ENCODE measurements at places on chromosomes 16 and 17.
A peak's percentile ranks its signal among the peaks of the same experiment; 100 is the strongest.

GRCh38 chr16:66616592-66616991, 12.1 kb downstream of the CMTM3 start:
- no peak for DNase-seq

DNA sequence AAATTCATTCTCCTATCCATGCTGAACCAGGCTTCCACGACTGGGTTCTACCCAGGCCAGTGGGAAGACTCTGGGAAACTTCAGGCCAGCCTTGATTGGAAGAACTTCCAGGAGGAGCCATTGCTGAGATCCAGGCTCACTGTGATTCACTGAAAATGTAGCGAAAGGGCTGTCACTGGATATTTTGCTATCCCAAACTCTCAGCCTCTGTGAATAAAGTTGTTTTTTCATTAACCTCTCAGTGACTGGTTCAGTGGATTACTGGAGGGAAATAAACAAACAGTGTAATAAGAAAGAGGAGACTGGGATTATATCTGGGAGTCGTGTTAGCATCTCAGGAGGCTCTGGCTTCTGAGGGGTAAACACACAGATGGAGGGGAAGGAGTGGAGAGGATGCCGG, 3.1 kb downstream of the FOXL1 start:
- DNase-seq, result no peak

DNA sequence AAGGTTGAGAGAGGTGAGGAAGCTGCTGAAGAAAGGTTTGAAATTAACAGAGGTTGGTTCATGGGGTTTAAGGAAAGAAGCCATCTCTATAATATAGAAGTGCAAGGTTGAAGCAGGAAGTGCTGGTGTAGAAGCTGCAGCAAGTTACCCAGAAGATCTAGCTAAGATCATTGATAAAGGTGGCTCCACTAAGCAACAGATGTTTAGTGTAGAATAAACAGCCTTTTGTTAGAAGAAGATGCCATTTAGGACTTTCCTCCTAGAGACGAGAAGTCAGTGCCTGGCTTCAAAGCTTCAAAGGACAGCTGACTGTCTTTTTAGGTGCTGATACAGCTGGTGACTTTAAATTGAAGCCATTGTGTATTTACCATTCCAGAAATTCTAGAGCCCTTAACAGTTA, 29.3 kb downstream of the GOSR1 start:
- no peak for DNase-seq

DNA sequence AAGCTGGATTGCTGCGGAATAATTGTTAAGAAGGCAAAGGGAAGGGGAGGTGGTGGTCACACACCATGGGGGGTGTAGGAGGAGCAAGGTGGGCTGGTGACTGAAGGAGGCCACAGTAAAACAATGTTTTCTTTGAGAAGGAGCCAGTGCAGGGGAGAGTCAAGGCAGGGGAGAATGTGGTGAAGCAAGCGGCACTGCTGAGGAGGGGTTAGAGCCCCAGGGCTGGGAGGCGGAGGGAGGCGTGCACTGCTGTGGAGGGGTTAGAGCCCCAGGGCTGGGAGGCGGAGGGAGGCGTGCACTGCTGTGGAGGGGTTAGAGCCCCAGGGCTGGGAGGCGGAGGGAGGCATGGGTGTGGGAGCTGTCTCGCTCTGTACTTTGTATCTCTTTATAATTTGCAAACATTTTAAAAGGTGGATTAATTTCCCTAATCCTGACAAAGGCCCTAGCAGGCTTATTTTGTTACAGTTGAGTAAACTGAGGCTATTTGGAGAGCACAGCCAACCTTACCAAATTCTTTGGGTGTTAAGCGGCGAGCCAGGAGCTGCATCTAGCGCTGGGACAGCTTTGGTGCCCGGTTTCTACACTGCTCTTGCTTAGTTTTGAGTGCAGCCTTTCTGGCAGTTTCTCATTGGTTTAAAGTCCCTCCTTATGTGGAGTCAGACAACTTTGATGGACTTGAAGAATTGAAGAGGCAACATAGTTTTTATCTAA, 20.9 kb downstream of the RPTOR start:
- DNase-seq, result no peak

DNA sequence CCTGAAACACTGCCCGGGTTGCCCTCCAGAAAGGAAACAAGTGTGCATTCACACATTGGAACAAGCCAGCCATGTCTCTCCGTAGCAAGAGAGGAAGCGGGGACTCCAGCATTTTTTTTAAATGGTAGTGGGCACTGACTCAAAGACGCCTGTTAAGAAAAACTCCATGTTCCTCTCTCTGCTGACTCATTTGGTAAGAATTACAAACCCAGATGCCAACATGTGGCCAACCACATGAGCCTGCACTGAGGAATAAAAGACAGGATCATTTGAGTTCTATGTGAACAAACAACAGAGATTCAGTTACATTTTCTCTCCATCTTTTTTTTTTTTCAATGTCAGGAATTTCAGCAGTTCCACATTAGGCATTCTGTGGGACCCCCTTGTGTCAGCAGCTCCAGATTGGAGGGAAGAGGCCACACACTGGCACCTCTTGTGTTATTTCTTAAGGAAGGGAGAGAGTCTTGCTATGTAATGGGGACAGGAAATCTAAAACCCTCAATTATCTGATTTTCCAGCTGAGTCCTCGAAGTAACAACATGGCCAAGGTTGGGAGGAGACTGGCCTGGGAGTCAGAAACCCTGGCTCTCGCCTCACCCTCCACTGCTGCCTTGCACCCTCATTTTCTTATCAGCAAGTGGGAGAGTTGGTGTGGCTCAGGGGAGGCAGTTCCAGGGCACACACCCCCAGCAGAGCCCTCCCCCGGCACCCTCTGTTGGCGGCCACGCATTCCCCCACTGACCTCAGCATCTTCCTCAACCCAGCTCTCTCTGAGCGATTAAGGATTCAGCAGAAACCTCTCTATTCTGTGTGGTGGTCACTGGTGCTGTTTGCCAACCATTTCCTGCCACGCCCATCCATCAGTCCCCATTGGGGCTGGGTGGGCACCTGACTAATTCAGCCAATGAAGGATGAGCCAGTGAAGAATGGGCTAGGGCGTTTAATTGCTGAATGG, 173.0 kb downstream of the FOXL1 start:
- DNase-seq, result no peak

GRCh38 chr16:85246473-85246872, 134.2 kb upstream of the CIBAR2 start:
- DNase-seq, result no peak

- DNase-seq, result no peak
Measured at GRCh38 chr17:63685041-63685440, 14.9 kb downstream of the LIMD2 start.

DNA sequence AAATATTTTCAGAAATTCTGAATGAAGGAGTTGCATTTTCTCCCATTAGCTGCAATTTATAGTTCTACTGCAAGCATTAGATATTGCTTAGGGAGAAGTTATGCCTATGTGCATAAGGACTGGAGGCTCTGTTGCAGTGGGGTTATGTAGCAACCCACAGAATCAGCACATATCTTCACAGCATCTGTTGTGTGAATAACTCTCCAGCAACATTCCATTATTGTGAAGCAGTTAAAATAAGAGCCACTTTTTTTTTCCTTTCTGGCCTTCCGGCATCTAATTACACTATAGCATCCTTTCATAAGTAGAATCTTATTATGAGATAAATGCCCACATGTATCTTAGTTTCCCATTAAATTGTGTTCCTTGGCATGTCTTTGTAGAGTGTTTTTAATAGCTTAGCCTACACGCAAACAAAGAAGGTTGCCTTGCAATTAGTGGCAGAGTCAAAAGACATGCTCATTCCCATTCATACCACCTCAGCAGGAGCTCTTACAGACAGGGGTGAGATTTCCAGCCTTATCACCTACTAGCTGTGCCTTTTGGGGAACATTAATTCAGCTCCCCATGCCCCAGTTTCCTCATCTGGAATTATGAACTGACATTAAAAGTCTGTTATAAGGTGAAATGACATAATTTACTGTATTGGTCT, 596.0 kb upstream of the GOT2 start:
- DNase-seq, result no peak

- DNase-seq, result no peak
Measured at GRCh38 chr17:79592198-79592597, 18.7 kb downstream of the RBFOX3 start.

DNA sequence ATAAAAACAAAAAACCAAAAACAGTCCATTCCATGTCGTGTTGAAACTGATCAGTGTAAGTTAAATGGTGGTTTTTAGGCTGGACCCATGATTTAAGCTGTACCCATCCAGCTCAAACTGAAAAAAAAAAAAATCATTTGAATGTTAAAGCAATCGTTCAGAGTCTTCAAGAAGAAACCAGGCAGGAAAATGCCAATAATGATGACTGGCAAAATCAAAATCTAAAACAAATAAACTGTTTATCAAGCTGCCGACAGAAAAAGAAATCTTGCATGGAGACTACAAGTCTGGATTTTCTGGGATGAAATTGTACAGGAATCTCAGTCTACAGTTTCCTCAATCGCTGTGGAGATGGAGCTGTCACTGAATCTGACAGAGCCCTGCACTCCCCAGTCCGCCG, 40.7 kb downstream of the SOST start:
- DNase-seq, result no peak

GRCh38 chr16:57186872-57187854, 1.0 kb downstream of the RSPRY1 start:
- DNase-seq, result peak; percentile 19

- DNase-seq, result peak; percentile 56
Measured at GRCh38 chr17:41689497-41690299, 1.0 kb downstream of the EIF1 start.

- peak; percentile 62 for DNase-seq
Measured at GRCh38 chr17:44086364-44087311, 16.1 kb downstream of the G6PC3 start.

GRCh38 chr17:67441052-67441895, 64.2 kb downstream of the PITPNC1 start:
- peak; percentile 77 for DNase-seq

DNA sequence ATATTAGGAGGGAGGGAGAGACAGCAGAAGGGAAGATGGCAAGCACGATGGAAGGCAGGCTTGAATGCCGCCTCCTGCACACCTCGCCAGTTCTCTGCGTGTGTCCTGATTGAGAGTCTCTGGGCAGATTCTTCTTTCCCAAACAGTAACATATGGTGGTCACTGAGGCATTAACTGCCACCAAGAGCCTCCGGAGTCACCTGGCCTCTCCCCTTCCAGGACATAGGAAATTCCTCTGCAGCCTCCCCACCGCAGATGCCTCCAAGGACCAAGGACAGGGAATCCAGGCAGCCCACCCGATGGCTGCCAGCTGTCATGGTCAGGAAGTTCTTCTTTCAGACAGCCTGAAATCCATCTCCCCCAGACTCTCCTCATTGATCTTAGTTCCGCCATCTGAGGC, 149.3 kb downstream of the ENGASE start:
- no peak for DNase-seq

GRCh38 chr16:89482150-89482816, 8.1 kb downstream of the ANKRD11 start:
- no peak for DNase-seq

- no peak for DNase-seq
Measured at GRCh38 chr17:75356260-75356937, 49.1 kb downstream of the GRB2 start.

- DNase-seq, result no peak
Measured at GRCh38 chr17:82097919-82098168, 192 bp downstream of the FASN start.

DNA sequence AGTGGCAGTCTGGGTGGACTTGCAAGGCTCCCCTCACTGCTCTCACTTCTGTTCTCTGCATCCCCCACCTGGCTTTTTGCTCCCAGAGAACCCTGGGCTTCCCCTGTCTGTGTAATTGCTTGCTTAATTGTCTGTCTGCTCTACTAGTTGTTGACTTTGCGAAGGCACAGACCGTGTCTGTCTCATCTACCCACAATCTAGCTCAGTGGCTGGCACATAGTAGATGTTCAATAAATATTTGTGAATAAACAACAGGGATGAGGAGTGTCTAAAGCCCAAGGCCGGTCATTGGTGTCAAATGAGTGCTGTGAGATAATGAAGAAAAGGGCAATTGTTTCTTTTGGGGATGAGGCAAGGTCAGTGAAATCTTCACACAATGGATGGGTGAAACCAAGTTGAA, 2.8 kb upstream of the SEZ6 start:
- DNase-seq, result no peak

GRCh38 chr17:13510062-13510461, 91.7 kb downstream of the HS3ST3A1 start:
- DNase-seq, result no peak

DNA sequence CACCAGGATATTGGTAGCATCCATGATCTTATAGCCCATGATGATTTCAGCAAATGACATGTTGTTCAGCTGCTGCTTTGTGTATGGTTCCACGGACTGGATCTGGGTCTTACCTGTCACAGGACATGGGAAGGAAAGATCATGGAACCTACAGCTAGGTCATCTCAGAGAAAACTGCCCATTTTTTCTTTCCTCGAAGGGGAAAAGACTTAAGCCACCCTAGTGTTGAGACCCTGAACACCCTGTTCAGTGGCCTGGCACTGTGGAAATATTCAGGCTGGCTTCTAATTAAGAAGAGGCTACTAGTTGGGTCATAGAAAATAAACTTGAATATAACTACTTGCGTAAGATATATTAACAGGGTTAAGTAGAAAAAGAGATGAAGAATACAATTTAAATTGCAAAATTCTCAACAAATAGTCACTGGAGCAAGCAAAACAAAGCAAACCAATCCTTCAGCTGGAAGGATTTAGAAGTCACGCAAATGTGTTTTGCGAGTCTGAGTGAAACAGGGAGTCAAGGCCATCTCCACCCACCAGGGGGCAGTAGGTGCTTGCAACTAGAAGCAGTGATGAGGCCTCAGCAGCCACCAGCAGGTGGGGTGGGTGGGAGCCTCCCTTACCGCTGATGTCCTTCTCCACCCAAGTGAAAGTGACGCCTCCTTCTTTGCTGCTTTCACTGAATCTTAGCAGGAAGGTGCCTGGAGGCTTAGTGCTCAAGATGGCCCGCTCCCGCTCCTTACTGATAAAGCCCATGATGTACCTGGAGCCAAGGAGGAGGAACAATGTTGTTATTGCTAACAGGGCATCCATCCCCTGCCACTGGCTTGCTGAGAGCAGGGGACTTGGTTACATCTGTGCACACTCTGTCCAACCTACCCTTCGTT, 34.3 kb downstream of the STAT5A start:
- peak; percentile 94 for DNase-seq

GRCh38 chr16:15052747-15053476, 3.0 kb downstream of the NTAN1 start:
- no peak for DNase-seq

DNA sequence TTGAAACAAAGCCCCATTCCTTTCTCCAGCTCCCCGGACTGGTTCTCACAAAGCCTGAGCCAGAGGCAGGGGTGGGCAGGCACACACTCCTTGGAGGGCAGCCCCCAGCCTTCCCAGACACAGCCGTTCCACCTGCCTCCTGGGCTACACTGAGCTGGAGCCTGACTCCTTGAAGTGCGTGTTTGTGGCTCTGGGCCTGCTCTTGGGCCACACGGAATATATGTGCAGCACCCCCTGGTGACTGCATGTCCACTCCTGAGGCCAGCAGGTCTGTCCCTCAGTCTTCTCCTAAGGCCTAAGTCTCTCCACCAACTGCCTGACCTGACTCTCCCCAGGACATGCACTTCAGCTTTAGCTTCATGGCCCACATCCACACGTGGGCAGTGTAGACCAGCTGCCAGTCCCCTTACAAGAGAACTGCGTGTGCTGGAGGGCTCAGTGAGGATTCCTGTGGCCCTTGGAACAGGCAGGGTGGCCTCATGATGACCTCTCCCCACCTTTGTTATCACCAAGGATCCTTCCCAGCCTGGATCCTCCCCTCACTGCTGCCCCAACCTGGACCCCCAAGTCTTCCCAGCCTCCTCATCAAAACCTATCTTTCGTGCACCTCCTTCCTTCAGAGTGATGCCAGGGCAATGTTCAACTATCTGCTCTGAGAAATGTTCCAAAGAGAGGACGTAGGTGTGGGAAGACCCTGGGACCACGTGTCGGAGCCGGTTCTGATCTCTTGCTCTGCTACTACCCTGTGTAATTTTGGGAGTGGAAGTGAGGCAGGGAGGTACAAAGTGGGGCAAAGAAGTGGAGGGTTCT, 12.4 kb upstream of the SLC6A2 start:
- no peak for DNase-seq

Measured in activated T-cell treated with anti-CD3 and anti-CD28 coated beads, Interleukin-2, amount 50 U/mL, for 72 hours (primary cell).